T-cell (primary cell): ENCODE measurements at places on chromosomes 13 and 19.

GRCh38 chr13:113664751-113665596 lies 2.0 kb upstream of the GRK1 start:
- no peak for DNase-seq

- DNase-seq = no peak
These were observed 2.9 kb upstream of the FTL start for GRCh38 chr19:48962029-48962848.

GRCh38 chr13:79030513-79030912 lies 371.6 kb upstream of the OBI1 start:
- no peak for DNase-seq

DNA sequence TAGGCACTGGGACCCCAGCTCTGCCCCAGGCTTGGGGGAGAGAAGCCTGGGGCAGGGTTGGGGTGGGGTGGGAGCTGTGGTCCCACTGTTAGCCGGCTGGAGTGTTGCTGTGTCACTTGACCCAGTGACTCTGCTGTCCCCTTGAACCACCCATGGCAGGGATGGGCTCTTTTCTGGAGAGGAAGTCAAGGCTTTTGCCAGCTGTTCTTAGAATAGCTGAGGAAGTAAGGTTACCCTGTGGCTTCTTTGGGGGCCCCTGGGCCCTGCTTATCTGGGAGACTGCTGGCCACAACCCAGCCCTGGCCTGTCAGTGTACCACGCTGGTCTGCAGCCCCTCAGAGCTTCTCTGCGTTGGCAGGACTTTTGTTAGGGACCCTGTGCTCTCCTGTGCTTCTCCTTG lies 9.1 kb downstream of the PNPLA6 start:
- no peak for DNase-seq

DNA sequence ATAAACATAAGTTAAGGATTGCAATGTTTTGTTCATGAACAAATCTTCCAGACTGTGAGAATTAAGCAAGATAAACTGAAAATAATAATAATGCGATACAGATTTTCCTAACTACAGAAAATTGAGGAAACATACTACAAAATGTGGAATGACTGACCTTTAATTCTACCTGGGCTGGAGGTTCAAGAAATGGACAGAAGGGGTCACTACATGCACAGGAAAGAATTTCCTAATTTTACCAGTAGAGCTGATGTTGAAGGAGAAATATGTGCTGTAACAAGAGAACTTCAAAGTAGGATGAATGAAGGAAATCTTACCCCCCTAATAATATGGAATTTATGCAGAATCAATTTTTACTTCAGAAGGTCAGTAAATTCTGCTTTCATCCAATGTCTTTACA lies 62.3 kb downstream of the ZNF627 start:
- no peak for DNase-seq

- DNase-seq = no peak
These were observed 199.6 kb upstream of the IRS2 start for GRCh38 chr13:109985871-109986450.

DNA sequence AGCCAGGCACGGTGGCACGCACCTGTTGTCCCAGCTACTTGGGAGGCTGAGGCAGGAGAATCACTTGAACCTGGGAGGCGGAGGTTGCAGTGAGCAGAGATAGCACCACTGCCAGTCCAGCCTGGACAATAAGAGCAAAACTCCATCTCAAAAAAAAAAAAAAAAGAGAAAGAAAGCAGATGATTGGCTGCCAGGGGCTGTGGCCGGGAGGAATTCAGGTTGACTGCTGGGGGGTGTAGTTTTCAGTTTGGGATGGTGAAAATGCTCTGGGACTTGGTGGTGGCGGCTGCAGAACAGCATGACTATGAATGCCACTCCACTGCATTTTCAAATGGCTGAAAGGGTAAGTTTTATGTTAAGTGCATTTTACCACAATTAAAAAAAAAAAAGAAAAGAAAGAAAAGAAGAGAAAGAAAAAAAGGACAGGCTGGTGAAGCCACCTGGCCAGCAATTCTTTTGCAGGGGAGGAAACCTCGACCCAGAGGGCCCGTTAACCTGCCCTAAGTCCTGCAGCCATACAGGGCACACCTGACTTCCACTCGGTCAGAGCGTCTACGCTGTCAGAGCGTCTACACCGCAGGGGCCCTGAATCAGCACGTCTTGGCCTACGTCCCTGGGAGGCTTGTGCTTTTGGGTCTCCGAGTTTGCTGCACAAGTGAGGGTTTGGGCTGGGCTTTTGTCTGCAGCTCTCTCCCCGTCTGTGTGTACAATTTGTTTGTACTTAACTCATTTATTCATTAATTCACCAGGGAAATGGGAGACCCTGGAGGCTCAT lies 3.6 kb downstream of the ISOC2 start:
- DNase-seq = no peak

- DNase-seq = no peak
These were observed 21.5 kb downstream of the ELL start for GRCh38 chr19:18500376-18500775.

DNA sequence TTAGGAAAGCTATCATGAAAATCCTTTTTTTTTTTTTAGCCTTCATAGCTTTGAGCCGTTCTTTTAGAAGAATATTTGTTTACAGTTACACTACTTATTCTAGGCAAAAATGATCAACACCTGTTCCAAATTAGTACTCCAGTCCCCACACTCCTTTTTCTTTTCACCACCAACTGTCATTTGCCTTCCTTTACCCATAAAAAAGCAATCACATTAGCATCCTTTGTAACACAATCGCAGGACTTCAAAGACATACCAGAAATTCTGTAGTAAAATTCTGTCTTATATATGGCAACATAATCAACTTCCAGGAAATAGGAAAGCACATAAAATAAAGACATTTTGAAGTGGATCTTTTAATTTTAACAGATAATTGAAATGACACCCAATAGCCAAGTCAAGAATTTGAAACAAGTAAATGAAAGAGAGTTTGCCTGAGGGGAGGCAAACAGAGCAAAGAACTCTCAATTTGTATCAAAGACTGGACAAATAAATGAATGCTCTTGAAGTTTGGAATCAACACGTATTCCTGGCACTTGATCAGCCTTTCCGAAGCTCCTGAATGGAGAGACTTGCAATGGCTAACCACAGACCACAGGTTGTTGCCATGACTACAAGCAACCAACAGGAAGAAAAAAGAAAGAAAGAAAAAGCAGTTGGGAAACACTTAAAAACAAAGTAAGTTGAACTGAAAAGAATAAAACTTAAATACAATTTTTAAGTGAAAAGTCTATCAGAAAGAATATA lies 206.8 kb downstream of the PCDH9 start:
- DNase-seq = no peak

GRCh38 chr19:42596391-42597072 lies 1.8 kb upstream of the CEACAM8 start:
- DNase-seq = peak; percentile 35

GRCh38 chr19:33445442-33446329 lies 72.2 kb downstream of the CEBPG start:
- no peak for DNase-seq

GRCh38 chr13:51959773-51960172 lies 51.5 kb downstream of the ATP7B start:
- DNase-seq = no peak

DNA sequence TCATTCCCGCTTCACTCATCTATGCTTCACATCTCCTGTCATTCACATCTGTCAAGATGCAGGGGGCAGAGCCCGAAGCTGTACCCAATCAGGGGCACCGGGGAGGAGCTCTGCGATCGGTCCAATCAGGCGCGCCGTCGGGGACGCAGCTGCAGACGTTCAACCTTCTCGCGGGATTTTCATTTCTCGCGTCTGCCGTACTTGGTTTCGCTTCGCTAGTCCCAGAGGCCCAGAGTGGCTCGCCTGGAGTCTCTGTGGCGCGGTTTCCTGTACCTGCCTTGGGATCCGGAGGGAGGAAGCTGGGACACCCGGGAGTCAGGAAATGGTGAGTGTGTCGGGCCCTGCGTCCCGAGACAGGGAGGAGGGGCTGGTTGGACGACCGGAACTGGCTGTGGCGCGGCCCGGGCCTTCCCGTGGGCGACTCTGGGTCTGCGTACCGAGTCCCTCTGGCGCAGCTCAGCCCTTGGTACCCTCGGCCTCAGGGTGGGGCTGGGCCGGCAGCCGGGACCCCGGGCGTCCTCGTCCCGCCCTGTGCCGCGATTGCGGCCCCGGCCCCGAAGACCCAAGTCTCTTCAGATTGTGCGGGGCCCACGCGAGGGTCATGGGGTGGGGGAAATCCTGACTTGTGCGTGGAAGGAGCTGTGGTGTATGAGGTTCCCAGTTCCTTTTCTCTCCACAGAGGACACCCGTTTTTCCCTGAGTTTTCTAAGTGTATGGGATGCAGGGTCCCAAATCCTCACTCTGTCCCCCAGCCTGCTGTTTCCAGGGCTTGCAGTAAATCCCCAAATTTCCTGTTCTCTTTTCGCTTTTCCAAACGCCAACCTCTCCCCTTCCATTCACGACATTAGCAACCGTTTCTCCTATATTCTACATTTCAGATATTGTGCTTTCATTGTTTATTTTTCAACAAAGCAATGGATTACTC lies at the start of gene ZNF136:
TSS of gene ZNF136 (plus strand) at position 215 of the 925 bp plus-strand sequence. CDS start at position 323, 108 bp downstream.
- DNase-seq = peak; percentile 93

GRCh38 chr13:112773601-112774447 lies 84.0 kb downstream of the ATP11A start:
- no peak for DNase-seq

- no peak for DNase-seq
These were observed 43.2 kb downstream of the RCBTB2 start for GRCh38 chr13:48489666-48490065.

GRCh38 chr19:6800991-6801484 lies 28.5 kb downstream of the VAV1 start:
- no peak for DNase-seq

DNA sequence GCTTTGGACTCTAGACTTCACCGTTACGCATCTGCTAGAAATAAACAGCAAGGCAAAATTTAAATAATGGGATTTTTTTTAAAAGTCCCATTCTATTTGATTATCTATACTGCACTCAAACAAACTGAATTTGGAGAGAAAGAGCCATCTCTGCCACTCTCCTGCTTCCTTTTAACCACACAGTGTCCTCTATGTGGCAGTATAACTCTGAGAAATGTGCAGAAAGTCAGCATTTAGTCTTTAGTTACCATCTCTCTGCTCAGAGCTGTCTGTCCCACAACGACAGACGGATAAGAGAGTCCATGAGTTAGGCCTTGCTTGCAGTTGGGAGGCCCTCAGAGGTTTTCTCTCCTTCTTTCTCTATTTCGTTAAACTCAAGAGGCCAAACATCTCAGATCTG lies 21.2 kb downstream of the CCNA1 start:
- DNase-seq = no peak

DNA sequence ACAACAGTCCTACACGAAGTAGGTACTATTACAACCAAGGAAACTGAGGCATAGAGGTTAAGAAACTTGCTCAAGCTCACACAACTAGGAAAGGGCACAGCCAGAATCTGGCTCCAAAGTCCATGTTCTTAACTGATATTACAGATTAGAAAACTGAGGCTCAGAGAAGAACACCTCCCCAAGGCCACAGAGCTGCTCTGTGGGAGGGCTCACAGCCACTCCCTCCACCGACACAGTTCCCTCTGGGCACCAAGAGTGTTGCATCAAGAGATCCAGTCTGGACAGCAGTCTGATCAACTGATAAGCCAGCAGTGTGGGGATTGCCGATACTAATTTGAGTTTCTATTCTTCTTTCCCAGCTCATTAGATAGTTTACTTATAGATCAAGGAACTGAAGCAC lies 29.5 kb downstream of the SLC15A1 start:
- DNase-seq = no peak

DNA sequence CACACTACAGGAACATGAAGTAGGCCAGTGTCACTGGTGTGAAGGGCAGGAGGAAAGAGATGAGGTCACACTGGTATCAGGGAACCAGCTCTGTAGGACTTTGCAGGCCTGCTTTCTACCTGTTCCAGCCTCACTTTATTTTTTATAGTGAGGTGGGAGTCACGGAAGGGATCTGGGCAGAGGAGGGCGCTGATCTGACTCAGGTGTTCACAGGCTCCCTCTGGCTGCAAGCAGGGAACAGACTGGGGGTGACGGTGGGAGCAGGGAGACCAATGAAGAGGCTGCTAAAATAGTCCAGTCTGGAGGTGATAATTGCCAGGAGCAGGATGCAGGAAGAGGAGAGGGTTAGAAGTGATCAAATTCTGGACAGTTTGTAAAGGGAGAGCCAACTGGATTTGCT lies 2.8 kb downstream of the THAP8 start:
- no peak for DNase-seq

DNA sequence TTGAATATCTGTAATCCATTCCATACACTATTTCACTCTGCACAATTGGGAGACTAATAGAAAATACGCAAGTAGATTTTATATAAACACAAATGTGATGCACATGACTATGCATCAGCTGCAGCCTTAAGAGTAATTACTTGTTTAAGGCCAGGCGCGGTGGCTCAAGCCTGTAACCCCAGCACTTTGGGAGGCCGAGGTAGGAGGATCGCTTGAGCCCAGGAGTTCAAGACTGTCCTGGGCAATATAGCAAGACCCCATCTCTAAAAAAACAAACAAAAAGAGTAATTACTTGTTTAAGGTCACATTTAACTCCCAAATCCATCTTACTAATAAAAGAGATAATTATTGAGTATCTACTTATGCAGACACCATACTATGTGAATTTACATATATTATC lies 18.0 kb downstream of the IPO5 start:
- no peak for DNase-seq

DNA sequence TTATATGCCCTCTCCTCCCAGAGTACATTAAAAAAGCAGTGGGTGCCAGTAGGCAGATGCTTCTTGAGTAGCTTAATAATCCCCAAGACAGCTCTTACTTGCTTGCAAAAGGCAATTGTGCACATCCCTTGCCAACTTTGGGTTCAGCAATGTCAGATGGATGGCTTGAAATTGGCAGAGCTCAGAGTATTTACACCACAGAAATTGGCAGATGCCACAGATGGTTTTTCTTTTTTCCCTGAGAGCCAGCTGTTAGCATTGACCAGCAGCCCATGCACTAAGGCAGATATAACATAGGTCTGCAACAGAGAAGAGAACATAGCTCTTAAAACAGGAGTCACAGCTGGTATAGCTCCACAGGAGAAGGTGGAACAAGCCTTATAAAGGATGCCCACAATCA lies 18.4 kb upstream of the RNASEH2B start:
- no peak for DNase-seq

- no peak for DNase-seq
These were observed 158.0 kb upstream of the SOX1 start for GRCh38 chr13:111908981-111909380.

- DNase-seq = no peak
These were observed 14.4 kb upstream of the FBN3 start for GRCh38 chr19:8163759-8164158.

GRCh38 chr19:45492627-45493470 lies 4.0 kb downstream of the RTN2 start:
- no peak for DNase-seq

- DNase-seq = peak; percentile 16
These were observed 65.9 kb downstream of the KCNRG start for GRCh38 chr13:50080911-50081678.

GRCh38 chr19:14566712-14567077 lies 5.2 kb downstream of the NDUFB7 start:
- DNase-seq = no peak

GRCh38 chr13:37383046-37383445 lies 215.5 kb downstream of the POSTN start:
- DNase-seq = no peak

DNA sequence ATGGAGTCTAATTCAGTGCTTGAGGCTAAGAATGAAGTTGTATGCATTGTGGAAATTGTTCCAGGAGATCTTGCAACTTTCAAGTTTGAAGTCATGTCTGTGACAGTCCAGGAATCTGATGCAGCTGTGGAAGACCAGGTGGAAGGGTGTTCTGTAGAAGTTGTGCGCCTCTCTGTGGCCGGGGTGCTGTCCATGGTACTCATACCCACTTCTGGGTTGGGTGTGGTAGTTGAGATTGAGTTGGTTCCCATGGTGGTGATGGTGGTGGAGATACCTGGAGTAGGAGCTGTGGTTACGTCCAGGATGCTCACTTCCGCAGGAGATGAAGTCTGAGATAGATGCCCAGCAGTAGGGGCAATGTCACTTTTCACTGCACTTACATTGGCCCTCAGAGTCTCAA lies 44.3 kb downstream of the MUC16 start:
- no peak for DNase-seq
